ENCODE measurements at places on chromosomes 7 and 10.

- no peak for DNase-seq
Measured at GRCh38 chr10:18759575-18759974, 100.3 kb downstream of the ARL5B start.

GRCh38 chr7:99016196-99016595 lies 127.7 kb downstream of the SMURF1 start:
- no peak for DNase-seq

GRCh38 chr10:14397066-14397465 lies 66.3 kb upstream of the FRMD4A start:
- DNase-seq: peak; percentile 83

DNA sequence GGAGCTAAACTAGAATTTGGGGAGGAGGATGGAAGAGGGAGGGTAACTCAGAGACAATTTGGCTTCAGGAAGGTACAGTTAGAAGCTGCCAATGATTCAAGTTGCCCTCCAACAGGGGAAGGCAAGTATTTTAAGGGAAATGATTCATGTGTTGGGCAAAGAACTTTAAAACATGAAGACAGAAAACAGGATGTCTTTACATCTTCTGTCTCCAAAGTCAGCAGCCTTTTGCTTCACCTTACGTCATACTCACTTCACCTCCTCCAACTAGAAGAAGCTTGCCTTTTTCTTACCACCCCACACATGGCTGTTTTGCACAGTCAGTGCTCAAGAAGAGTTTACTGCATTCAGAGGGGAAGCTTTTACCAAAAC lies 36.1 kb downstream of the PPP1R3C start:
- no peak for DNase-seq

- DNase-seq: no peak
Measured at GRCh38 chr7:140631602-140632001, 9.0 kb downstream of the DENND2A start.

DNA sequence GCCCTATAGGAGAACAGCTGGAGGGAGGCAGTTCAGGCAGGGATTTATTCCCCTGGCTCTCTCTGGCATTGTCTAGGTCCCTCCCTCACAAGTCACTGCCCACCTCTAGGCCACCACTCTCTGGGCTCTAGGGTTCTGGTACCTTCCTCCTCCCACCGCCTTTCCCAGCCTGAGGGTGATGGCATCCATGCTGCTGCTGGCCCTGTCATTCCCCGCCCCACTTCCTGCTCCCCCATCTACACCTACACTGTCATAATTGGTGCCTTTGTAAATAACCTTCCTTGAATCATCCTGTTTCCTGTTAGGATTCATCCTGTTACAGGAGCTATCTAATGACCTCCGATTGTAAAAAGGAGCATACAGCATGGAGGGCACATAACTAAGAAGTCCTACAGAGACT lies 303.3 kb upstream of the COBL start:
- no peak for DNase-seq

DNA sequence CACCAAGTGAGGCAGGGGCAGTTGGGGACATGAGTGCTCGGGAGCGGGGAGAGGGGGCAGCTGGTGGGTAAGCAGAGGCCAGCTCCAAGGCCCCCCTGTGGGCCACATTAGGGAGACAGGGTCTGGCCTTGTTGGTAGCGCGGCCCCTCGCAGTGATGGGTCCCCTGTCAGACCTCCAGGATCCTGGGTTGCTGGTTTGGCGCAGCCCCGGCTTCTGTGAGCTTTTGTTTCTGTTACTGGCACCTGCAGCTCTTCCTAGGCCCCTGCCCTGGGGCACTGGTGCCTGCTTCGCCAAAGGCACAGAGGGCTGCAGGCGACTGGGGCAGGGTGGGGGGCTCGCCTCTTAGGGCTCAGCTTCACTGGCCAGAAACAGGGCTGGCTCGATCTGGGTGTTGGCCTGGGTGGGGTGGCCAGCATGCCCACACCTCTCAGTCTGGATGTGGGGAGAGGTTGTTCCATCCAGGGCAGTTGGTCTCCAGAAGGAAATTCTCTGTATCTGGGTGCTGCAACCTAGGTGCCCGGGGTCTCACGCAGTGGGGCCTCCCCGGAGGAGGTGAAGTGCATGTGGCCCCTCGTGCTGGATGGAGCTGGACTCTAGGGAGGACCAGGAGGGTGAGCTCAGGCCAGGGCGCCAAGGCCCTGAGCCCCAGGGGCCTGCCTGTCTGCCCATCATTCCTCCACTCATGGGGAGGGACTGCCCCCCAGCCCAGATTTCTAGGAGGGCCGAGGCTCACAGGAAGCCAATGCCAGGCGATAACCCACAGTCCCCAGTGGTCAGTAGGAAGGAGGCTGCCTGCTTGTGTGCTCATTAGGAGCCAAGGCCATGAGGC lies 138.6 kb downstream of the LHPP start:
- DNase-seq: peak; percentile 28

GRCh38 chr7:112556633-112557032 lies 75.8 kb downstream of the LSMEM1 start:
- DNase-seq: no peak

DNA sequence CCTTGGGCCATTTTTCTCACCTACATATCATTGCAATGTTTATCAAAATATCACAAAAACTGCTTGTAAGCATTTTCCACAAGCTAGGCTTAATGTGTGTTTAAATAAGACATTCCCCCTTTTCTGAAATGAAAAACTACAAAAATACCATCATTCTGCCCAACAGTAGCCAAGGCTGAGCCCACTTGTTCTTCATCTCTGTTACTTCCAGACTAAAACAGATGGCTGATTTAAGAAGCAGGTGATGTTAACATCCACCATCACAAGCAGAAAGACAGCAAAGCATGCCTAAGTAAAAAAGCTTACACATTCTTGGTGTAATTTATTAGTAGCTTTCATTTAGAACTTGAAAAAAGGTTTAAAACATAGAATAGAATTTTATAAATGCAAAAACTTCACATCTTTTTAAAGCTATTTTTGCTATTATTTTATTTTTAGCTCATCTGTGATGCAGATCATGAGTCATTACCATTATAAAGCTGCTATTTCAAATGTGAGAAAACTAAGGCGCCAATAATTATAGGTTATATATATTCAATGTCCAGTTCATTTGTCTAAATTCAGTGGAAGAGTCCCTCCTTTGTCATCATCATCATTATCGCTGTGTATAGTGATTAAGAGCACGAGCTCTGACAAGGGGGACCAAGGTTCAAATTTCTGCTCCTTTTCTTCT lies 109.4 kb downstream of the RELN start:
- DNase-seq: no peak

GRCh38 chr7:28955718-28956607 lies 2.2 kb downstream of the TRIL start:
- DNase-seq: peak; percentile 90

DNA sequence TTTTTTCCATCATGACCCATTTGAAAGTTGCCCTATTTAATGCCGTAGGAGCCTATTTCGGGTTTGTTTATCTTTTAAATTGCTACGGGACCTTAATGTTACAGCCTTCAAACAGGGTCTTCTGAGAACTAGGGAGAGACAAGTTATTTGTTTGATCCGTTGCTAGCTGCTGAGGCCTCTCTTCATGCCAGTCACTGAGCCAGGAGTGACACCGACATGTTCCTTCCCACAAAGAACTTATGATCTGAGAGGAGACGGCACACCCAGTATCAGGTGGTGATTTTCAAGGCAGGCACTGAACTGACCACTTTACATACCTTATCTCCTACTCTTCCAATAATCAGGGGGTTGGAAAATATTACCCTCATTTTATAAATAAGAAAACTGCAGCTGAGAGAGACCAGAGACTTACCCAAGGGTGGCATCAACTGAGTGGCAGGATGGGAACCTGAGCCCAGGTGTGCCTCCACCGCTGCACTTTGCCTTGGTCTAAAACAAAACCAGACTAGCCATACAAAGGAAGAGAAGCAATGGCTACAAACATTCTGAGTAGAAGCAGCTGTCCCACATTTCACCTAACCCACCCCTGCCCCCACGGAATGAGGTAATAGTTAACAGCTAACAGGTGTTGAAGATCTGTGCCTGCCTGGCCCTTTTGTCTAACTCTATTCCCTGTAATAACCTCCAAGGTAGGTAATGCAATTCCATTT lies 40.5 kb downstream of the PPP1R3C start:
- DNase-seq: peak; percentile 32

DNA sequence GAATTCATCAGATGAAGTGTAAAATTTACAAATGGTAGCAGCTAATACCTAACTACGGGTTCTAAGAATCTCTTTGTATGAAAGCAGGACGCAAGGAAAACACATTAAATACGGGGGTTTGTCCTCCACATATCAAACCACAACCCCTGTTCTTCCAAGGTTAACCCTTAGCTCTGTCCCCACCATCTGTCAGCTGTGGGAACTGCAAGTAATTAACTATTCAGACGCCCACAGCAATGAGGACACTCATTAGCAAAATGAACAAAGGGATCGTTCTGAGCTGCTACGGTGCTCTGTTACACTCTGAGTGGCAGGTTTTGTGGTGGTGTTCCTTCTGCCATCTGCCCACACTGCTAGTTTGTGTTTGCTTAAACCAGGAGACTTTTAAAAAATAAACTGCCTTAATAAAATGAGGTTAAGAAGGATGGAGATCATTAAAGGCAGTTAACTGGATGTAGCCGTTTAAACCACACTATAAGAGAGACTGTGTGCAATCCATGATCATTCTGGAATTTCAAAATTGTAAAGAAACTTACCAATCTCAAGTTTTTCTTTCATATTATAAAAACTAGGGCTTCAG lies 51.4 kb downstream of the C10orf67 start:
- DNase-seq: no peak

DNA sequence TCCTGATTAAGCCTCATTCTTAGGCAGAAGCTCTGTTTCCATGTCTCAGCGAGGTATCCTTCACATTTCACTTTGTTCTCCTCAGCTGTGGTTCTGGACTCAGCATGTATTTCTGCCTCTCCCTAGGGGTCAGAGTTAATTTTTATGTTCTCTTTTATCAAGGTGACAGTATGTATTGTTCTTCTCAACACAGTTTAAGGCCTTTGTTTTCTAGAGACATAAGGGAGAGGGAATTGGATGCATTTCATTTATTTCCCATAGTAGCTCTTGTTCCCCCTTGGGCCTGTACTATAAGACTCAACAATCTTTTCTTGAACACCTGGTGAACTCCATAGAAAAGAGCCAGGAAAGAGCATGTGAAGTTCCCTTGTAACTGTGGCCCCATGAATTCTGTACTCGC lies 214.3 kb downstream of the ZWINT start:
- DNase-seq: no peak

- DNase-seq: no peak
Measured at GRCh38 chr10:75355706-75356105, 45.9 kb downstream of the ZNF503 start.

GRCh38 chr7:69889976-69890351 lies 291.7 kb downstream of the AUTS2 start:
- no peak for DNase-seq

DNA sequence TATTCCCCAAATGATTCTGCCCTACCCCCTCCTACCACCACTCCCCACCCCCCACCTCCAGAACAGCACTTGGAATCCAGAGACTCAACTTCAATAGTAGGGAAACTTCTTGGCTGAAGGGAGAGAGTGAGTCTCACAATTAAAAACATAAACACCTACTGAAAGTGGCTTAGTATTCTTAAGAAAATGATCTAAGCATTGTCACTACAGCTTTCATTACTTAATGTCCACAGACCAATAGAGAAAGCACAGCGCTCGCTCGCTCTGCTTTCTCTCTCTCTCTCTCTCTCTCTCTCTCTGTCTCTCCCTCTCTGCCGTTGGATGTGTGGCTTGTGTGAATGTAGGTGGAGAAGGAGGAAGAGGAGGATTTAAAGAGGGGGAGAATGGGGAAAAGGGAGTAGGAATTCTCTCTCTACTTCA lies 1.5 kb upstream of the SEMA3A start:
- no peak for DNase-seq

DNA sequence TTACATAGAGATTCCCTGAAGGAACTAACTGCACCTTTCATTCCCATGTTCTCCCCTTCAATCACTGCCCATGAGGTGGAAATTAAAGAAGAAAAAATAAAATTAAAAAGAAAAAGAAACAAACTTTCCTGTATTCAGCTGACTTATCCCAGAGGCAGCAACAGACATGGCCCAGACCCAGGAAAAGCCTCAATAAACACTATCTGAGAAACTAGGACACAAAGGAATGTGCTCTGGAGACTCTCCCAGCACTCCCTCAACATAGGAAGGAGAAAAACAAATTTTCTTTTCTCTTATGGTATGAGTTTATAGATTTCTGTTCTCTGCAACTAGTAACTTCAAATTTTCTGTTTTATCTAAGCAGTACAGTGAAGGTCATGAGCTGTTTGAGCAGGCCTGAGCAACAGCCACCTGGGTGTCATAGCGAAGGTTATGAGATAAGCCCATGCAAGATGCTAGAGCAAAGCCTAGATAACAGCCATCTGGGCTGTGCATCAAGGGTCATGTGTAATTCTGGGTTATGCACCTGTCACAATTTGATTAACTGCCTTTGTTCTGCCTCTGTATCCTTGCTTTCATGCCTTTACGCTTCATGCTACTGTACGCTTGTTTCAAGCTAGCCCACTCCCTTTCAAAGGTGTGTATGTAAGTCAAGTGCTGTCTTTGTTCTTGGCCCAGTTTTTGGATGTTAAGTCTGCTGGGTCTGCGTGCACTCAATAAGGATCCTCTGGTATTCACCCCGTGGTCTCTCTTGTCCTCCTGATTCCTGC lies 11.0 kb upstream of the OR6B1 start:
- DNase-seq: no peak

- peak; percentile 89 for DNase-seq
Measured at GRCh38 chr10:97096261-97097083, 89.3 kb downstream of the SLIT1 start.

DNA sequence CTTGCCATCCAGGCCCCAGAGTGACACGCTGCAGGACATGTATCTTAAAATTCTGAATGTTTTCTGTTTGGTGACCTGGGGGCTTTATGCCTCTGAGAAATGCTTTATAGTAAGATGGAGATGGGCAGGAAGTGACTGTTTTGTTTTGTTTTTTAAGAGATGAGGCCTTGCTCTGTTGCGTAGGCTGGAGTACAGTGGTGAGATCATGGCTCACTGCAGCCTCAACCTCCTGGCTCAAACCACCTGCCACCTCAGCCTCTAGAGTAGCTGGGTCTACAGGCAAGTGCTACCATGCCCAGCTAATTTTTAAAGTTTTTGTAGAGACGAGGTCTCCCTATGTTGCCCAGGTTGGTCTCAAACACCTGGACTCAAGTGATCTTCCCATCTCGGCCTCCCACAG lies 20.6 kb downstream of the ZNF777 start:
- DNase-seq: no peak

DNA sequence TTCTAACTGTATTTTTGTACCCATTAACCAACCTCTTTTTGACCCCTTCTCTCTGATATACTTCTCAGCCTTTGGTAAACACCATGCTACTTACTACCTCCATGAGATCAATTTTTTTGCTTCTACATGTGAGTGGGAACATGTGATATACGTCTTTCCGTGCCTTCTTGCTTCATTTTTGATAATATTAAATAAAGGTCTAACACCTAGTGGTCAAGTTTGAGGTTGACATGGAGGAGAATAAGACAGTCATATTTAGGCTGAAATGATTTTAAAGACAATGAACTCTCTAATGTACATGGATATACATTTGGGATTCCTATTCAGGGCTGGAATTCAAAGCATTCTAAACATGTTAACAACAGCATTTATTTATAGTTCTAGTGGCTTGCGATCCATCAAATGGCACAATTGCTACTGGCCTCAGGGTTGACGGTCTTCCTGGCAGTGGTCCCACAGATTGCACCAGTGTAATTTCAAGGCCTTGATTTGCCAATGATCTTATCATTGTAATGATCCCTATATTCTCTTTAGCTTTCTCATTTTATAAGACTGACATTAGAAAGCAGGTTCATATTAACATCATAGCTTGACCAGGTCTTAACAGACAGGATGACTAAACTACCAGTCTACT lies 315.9 kb upstream of the ETV1 start:
- peak; percentile 30 for DNase-seq

GRCh38 chr7:108311446-108312168 lies 144.6 kb downstream of the NRCAM start:
- DNase-seq: no peak

- no peak for DNase-seq
Measured at GRCh38 chr7:31957090-31957720, 113.0 kb downstream of the PDE1C start.
